ENCODE measurements at places on chromosomes 7 and 10. TPM values are rescaled to one million over a fixed set of nuclear protein-coding genes. Genes with fewer than 3 reads are reported as not detected.

Gene ST7
- 31.7 TPM for total RNA-seq

Gene FANK1
- total RNA-seq: 4.3 TPM

Gene HOXA13
- not detected for total RNA-seq

Gene MMD2
- total RNA-seq: not detected

Gene NMT2
- total RNA-seq: 33.9 TPM

Gene CLDN15
- 5.3 TPM for total RNA-seq

Gene WEE2
- total RNA-seq: not detected

Gene MSS51
- 0.35 TPM for total RNA-seq

Gene SLC13A1
- not detected for total RNA-seq

Gene TRIM24
- total RNA-seq: 11.4 TPM

Gene COL26A1
- total RNA-seq: not detected

Gene ZNF503
- 54.5 TPM for total RNA-seq

Gene GPAM
- total RNA-seq: 5.1 TPM

Gene PGAM1
- 578 TPM for total RNA-seq

Gene NEUROG3
- total RNA-seq: not detected

Gene CALCR
- not detected for total RNA-seq

Gene ANKRD2
- not detected for total RNA-seq

Gene MRC1
- 0.09 TPM for total RNA-seq

Gene ZNF727
- total RNA-seq: not detected

Gene PRR15
- total RNA-seq: 112 TPM

Gene JAZF1
- total RNA-seq: 10.6 TPM

Gene TUBB8
- not detected for total RNA-seq

Gene ZNF467
- total RNA-seq: 14.0 TPM

Gene SLC18A2
- not detected for total RNA-seq

Gene ACTL6B
- not detected for total RNA-seq

Gene TMEM26
- total RNA-seq: 0.12 TPM

Gene SPOCK2
- total RNA-seq: 0.26 TPM

Gene FAM185A
- total RNA-seq: 2.3 TPM

Gene DEPP1
- 98.1 TPM for total RNA-seq

Gene CUZD1
- not detected for total RNA-seq

Gene AP3M1
- 23.3 TPM for total RNA-seq

Gene CPED1
- 6.1 TPM for total RNA-seq

Gene ELMO1
- 4.6 TPM for total RNA-seq

Gene ADARB2
- not detected for total RNA-seq

Gene UNC5B
- 35.2 TPM for total RNA-seq

Gene LARP4B
- total RNA-seq: 20.7 TPM

Gene MGAM2
- total RNA-seq: not detected

Gene PILRB
- total RNA-seq: 6.8 TPM

Gene GPR85
- 0.35 TPM for total RNA-seq

Gene RAMP3
- total RNA-seq: not detected

Gene SFRP4
- total RNA-seq: 2.6 TPM

Gene GPRIN2
- not detected for total RNA-seq

Gene LRRC61
- not detected for total RNA-seq

Gene WNT8B
- total RNA-seq: not detected

Gene AKR1C8
- total RNA-seq: not detected

Gene CALHM2
- 84.4 TPM for total RNA-seq

Gene MMRN2
- total RNA-seq: 0.70 TPM

Gene NAT16
- total RNA-seq: not detected

Gene C10orf53
- not detected for total RNA-seq

Gene UBTD1
- 52.3 TPM for total RNA-seq

Gene SEM1
- 160 TPM for total RNA-seq

Gene C10orf67
- not detected for total RNA-seq
